ENCODE measurements at places on chromosomes 5 and 9.

DNA sequence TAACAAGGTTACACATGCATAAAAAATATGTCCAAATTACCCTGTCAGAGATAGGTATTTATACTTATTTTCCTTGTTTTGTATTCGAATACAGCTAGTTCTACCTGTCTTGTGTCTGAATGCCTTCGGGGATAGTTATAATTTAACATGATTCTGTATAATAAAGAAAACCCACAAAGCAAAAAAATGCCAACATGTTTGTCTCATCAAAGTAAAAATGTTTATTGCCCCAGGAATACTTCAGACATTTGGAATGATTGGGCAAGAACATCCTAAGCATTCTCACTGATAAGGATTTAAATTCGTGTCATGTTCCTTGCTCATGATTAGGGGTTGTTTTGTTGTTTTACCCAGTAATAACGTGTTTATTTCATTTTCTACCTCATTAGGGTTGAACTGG lies 74.5 kb downstream of the DOCK8 start:
- no peak for DNase-seq

DNA sequence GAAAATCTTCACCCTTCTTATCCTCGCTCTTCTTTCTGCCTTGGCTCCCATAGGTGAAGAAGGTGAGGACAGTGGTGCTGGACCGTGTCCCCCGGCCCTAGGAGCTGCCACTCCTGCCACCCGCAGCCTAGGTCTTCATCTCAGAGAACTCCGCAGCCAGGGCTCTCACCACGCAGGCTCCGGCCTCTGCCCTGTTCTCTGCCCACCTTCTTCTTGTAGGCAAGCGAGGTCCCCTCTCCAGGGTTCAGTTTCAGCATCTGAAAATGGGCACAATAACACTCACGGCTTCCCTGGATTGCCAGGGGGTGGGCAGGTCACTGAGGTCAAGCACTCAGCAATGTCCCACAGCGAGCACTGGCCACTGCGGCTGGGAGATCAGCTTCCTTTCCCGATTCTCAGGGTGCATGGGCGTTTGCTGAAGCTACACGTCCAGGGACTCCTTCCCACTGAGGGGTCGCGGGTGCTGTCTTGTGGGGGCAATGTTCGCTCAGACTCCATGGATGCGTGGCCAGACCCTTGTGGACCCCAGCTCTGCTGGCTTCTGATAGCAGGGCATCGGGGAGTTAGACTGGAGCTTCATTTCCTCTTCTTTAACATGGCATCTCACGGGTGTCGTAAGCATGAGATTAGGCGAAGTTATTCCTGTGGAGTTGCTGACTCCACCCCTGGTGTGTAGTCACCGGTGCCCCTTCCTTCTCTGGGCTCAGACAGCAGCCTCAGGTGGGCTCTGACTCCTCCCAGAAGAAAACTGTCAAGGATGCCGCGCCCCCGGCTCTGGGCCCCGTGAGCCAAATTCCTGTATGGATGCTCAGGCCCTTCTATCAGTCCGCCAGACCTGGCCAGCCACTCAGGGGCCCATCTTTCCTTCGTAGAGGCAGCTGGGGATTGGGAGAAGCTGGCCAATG lies 145.1 kb upstream of the IRX2 start:
- no peak for DNase-seq

- DNase-seq, result no peak
Observed at GRCh38 chr5:133514456-133514855, 97.9 kb downstream of the FSTL4 start.

- DNase-seq, result no peak
Observed at GRCh38 chr9:38018958-38019602, 49.9 kb downstream of the SHB start.

- DNase-seq, result no peak
Observed at GRCh38 chr5:142186857-142187594, 78.4 kb downstream of the NDFIP1 start.

DNA sequence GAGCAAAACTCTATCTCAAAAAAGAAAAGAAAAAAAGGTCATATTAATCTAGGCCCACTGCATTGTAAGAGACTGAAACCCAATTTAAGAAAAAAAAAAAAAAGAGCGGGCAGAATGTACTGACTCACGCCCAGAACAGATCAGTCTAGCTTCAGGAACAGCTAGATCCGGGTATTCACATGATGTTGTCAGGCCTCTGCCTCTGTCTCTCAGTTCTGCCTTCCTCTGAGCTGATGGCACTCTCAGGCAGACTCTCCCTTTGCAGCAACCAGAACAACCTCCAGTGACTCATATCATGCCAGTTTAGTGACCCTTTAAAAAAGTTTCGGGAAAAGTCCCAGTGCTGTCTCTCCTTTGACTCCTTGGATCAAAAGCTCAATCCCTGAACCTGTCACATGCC lies 53.0 kb downstream of the NEURL1B start:
- no peak for DNase-seq

- no peak for DNase-seq
Observed at GRCh38 chr5:84673785-84674184, 289.1 kb upstream of the EDIL3 start.
